ENCODE measurements at places on chromosomes 11 and 22.

DNA sequence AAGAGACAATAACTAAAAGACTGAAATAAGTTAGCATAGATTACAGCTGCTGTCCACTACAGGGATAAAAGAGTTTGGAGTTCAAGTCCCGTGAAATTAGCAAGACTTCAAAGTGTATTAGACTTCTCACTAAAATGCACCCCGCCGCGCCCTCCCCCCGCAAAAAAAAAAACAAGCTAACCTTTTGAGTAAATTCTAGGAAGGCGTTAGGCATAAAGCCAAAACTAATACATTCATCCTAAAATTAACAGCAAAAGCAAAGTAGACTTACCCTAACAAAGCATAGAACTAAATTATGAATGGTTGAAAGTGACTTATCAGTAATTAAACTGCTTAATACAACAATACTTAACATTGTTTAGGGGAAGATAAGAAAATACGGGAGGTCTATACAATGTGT, 581.0 kb upstream of the CHORDC1 start:
- DNase-seq: no peak

GRCh38 chr11:46237248-46238077, 40.0 kb upstream of the CREB3L1 start:
- DNase-seq: peak; percentile 80

- no peak for DNase-seq
These were observed 1.2 kb downstream of the SLC37A4 start for GRCh38 chr11:119029340-119030028.

DNA sequence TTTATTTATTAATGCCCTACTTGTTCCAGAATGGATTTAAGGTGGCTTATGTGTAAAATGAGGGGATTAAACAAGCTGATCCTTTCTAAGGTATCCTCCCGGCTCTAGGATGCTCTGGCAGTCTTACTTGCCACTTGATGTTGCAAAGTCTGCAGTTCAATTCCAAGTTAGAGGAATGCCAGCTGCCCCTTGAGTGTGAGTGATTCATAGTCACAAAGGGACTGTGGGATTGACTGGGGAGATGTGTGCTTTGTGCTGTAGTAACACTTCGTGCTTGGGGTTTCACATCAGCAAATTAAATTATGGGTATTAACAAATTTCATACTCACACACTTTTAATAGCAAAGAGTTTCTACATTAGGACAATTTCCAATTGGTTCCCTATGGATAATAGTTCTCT, 550.8 kb upstream of the CADM1 start:
- DNase-seq: no peak

GRCh38 chr11:30143098-30143705, 87.6 kb upstream of the FSHB start:
- DNase-seq: peak; percentile 61

DNA sequence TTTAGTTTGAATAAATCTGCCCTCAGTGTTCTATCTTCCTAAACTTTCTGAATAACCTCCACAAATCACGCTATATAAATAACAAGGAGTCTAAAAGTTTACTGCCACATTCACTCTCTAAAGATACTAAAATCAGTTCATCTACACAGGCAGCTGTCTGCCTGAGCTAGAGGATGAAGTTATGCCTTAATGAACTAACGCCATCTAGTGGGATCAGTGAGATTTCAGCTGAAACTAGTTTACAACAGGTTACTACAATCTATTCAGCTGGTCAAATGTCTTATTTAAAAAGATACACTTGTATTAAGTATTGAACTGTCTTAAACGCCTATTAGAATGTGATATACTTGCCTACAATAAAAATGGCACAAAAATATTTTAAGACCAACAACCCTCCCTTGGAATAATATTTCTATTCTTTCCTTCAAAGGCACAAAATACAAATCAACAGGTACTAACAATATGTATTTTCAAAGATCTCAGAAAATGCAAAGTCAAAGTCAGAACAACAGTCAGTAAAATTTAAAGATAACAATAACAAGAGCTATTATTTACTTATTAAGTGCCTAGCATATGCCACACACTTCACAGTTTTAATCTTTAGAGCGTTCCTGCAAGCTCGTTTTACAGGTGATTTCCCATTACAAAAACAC, 84.1 kb downstream of the LARGE2 start:
- DNase-seq: peak; percentile 84

DNA sequence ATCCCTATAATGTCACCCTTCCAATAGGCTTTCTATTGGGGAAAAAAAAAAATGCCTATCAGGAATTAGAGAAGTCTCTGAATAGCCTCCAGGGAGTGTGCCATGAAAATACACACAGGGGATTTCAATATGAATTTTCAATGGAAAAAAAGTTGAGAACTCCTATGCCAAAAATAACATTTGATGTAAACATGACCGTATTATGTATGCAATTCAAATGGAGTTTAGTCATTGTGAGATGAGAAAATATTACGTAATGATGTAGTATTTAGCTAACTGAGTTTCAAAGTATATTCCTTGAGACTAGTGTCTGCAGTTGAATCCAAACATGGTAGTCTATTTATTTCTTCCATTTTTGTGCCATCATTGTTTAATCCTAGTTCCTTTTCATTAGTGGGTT, 182.3 kb downstream of the BLID start:
- no peak for DNase-seq

- DNase-seq: no peak
These were observed 50.5 kb downstream of the SNX19 start for GRCh38 chr11:130865774-130866114.

- no peak for DNase-seq
These were observed 7.2 kb downstream of the TTLL1 start for GRCh38 chr22:43081968-43082367.

- DNase-seq: peak; percentile 66
These were observed 539.3 kb downstream of the OPCML start for GRCh38 chr11:132992838-132993631.

DNA sequence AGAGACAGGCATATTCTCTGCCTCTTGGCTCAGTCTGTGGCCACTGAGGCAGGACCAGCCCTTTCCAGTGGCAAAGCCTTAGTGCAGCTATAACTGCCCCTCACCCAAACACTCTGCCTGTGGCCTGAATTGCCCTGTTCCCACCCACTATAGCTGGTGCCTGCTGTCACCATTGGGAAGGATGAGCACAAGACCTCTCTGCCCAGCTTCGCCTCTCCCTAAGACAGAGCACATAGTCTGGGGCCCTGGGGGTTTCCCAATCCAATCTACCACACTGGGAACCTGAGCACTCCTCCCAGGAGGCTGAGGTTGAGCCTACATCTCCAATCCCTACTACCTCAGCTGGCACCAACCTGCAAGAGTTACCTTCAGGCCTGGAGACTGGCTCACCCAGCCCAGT, 670.4 kb downstream of the JRKL start:
- no peak for DNase-seq

DNA sequence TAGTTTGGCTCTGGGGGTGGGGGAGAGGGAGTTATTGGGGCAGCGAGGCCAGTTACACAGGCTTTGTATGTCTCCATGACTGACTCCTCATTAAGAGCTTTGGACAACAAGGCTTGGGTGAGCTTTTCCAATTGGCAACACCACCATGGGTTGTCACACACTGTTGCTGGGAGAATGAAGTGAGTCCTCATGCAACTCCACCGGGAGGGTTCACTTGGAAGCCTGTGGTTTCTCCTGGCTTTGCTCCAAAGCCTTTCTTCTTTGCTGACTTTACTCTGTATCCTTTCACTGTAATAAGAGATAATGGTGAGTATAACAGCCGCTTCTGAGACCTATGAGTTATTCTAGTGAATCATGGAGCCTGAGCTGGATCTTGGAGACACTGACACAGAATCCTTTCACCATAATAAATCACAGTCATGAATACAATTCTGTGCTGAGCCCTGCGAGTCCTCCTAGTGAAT, 24.9 kb downstream of the EIF3F start:
- DNase-seq: peak; percentile 90

GRCh38 chr11:69013009-69013951, at the start of gene MRGPRF:
MRGPRF (minus strand) TSS chr11:69013246; CDS start chr11:69009901, 3,345 bp downstream.
- peak; percentile 77 for DNase-seq

GRCh38 chr11:71472357-71472885, 19.4 kb downstream of the NADSYN1 start:
- DNase-seq: no peak

- DNase-seq: no peak
These were observed 15.2 kb upstream of the NUP160 start for GRCh38 chr11:47863189-47863897.

DNA sequence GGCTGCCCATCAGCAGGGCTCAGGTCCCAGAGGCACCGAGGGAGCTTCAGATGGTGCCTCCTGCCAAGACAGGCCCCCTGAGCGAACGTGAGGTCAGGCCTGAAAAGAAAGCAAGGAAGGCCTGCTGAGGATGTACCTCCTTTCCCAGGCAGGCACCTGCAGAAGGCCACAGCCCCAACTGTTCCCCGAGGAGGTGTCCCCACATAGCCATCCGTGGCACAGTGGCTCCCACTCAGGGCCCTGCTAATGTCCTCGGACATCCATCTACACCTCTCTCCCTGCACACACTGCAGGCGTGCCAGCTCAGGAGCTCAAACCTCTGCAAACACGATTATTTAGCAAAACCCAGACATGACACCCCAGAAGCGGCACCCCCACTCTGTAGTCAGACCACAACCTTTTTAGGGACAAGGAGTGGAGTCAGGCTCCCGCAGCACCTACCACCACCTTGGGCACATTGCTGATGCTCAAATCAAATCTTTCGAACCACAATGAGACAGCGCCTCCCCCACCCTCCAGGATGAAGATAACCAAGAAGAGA, 36.9 kb downstream of the SHANK2 start:
- DNase-seq: no peak

DNA sequence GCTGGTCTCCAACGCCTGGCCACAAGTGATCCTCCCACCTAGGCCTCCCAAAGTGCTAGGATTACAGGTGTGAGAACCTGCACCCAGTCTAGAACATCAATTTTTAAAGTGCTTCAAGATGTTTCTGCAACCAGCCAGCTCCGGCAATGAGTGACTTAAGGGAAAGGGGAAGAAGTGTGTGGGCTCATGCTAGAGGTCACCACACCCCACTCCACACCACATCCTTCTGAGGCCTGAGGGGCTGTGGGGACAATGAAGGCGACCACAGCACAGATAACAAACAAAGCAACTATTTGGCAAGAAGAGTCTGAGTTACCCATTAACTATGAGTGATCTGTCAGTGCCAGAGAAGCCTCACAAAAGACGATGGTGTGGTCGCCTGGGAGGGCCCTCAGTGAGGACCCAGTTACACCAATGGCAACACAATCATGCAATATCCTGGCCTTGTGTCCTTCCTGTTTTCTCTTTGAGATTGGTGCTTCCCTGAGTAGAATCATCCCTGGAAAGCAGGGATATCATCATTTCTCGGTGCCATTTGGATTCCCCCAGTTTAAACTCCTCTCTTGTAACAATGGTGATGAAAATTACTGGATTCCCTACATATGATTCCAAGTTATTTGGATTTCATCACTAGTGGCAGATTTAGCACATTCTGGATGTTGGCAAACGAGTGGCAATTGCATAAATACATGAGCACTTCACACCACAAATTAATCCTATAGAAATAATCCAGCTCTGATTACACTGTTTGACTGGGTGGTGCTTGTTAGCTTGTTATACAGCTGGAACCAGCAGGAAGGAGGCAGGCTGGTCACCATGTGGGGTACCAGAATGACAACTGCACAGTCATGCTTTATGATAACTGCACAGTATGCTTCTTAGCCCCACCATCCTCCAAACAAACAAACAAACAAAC, 18.4 kb downstream of the ABTB2 start:
- no peak for DNase-seq

- no peak for DNase-seq
These were observed 1.5 kb downstream of the MUC2 start for GRCh38 chr11:1076061-1076665.

- no peak for DNase-seq
These were observed 33.8 kb downstream of the SLN start for GRCh38 chr11:107677924-107678631.

DNA sequence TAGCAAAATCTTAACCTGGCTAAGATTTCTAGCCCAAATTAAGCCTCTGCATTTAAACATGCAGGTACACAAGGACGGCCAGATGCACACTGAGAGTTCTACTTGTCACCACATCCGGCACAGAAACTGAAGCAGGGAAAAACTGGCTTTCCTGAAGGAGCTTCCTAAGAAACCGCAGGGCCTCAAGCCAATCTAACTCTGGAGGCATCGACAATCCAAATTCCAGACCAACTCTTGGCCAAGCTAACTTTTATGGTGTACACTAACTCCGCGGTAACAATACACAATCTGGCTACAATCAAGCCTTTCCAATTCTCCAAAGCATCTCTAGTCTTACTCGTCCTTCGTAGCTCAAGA, 1.2 kb downstream of the MSANTD2 start:
- peak; percentile 77 for DNase-seq

GRCh38 chr11:1303126-1303821, 6.2 kb downstream of the TOLLIP start:
- DNase-seq: peak; percentile 32

DNA sequence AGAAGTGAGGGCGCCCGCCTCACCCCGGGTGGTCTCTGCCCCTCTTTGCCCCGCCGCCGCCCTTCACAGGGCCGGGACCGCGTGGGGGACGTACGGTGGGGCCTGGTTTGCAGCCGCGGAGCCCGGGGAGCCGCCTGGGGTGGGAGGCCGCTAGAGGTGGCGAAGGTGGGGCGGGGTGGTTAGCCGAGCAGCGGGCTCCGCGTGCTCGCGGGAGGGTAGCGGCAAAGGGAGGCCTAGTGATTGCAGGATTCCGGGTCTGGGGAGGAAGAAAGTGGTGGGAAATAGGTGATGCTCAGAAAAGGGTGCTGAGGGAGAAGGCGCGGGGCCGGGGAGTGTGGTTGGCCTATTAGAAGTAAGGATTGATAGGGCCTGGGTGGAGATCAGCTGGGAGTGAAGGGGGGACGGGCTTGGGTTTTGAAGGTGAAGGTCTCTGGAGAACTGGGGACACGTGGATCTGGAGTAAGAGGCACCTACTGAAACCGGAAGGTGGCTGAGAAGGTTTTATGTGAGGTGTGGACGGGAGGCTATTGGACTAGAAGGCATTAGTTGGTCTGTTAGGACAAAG, 571 bp downstream of the FAR1 start:
- peak; percentile 56 for DNase-seq

DNA sequence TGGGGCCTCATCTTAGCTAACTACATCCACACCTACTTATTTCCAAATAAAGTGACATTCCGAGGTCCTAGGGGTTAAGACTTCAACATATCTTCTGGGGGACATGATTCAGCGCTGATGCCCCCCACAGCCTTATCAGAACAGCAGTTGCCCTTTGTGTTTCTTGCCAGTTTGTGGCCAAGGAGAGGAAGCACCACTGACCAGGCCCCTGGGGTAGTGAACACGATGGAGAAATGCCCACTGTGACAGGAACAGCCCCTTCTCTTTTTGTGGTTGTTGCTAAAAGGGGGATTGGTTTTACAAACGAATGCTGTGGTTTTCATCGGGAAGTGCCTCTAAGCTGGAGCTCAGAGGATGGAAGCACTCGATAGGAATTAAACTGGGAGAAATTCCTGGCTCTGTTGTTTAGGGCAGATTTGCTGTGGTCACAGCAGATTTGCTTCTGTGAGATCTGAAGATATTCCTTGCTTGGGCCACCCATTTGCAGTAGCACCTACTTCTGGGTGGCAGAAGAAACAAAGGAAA, 88.8 kb downstream of the ABTB2 start:
- DNase-seq: peak; percentile 71

GRCh38 chr11:63829823-63830489, 9.0 kb upstream of the MARK2 start:
- peak; percentile 41 for DNase-seq

GRCh38 chr11:44079376-44079775, 13.3 kb downstream of the ACCS start:
- no peak for DNase-seq

- peak; percentile 93 for DNase-seq
These were observed 93.1 kb upstream of the ZC3H12C start for GRCh38 chr11:110000031-110000502.

Data from astrocyte of the hippocampus (primary cell).